ENCODE measurements at places on chromosomes 2 and 18.

GRCh38 chr2:134745023-134745422, 26.2 kb upstream of the TMEM163 start:
- no peak for DNase-seq

DNA sequence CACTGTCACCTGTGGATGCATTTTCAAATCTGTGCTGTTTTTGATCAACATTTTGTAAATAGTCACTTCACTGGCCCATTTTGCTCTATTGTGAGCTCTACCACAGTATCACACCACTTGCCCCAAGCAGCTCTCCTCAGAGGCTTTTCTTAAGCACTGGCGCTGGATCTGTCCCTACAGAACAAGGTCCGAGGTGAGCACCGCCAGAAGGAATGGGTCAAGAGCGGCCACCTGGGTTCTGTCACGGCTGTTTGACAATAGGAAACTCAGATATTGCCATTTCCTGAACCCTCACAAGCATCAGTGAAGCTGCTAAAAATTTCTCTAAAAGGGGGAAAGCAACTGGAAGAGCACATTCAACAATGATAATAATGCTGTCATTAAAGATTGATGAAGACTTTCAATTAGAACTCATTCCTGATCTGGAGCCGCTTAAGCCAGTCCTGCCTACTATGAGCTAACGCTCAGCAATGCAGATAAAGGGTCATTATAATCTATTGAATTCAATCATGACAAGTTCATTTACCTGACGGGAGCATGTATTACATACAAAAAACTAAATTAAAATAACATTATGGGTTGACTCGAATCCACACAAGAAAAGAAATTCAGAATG, 514.0 kb downstream of the GALR1 start:
- no peak for DNase-seq

DNA sequence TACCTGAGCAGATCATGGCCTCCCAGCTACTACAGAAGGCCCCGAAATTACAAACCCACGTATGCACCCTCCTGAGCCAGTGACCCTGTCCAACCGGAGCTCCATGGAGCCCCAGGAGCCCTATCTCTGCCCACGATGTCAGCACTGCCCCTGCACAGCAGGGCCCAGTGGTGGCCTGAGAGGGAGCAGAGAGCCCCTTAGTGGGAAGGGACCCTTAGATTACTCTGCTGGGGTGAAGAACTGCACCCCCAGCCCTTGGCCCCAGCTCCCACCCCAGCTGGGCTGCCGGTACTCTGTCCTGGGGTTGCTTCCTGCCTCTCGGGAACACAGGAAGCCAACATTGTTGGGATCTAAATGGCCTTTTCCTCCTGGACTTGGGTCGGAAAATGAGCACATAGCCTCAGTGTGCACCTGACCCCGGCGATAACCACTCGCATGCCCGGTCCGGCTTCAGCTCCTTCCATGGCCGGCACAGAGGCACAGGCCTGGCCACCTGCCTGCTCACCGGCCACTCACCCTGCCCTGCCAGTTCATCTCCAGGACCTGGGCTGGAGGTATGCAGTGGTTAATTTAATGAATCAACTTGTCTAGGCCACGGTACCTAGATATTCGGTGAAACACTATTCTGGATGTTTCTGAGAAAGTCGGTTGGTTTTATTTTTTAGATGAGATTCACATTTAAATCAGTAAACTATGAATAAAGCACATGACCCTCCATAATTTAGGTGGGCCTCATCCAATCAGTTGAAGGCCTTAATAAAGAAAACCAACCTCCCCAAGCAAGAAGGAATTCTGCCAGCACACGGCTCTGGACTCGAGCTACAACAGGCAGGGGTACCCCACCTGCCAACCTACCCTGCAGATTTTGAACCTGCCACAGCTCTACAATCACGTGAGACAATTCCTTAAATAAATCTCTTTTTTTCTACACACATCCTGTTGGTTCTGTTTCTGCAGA, 19.2 kb downstream of the TNS1 start:
- DNase-seq: no peak

- no peak for DNase-seq
Observed at GRCh38 chr18:63763831-63764600, 11.2 kb upstream of the SERPINB7 start.

- no peak for DNase-seq
Observed at GRCh38 chr18:8283891-8284585, 325.2 kb upstream of the RAB12 start.

DNA sequence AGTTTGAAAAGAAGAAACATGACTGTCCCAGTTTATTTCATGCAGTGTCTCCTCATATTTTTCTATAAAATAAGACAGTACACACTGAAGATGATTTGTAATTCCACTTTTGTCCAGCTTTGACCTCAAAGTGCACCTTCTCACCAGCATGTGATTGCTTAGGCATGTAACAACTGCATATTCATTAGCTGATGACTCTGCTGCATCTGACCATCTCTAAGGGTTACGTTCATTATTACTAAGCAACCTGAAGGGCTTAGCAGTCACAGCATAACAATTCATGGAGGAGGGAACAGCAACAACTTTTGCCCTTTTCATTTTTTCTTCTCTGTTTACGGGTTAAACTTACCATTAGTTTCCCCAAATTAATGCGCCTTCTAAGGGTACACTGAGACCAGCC, 330.6 kb upstream of the PIK3C3 start:
- DNase-seq: no peak

DNA sequence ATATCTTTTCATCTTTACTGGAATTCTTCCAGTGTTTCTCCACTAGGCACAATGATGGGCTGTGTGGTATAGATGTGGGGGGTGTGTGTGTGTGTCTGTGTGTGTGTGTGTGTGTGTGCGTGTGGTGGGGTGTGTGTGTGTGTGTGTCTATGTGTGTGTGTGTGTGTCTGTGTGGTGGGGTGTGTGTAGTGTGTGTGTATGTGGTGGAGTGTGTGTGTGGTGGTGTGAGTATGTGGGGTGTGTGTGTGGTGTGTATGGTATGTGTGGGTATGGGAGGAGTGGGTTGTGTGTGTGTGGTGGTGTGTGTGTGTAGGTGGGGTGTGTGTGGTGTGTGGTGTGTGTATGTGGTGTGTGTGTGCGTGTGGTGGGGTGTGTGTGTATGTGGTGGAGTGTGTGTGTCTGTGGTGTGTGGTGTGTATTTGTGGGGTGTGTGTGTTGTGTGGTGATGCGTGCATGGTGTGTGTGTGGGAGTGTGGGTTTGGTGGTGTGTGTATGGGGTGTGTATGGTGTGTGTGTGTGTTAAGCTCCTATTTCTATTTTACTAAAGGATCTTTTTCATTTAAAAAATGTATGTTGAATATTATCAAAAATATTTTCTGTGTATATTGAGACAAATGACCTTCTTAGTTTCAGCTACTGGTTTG, 84.2 kb downstream of the IRS1 start:
- no peak for DNase-seq

GRCh38 chr18:23953984-23954383, 60.6 kb upstream of the TTC39C start:
- DNase-seq: no peak

- DNase-seq: no peak
Observed at GRCh38 chr2:228469721-228470120, 288.2 kb upstream of the SPHKAP start.

DNA sequence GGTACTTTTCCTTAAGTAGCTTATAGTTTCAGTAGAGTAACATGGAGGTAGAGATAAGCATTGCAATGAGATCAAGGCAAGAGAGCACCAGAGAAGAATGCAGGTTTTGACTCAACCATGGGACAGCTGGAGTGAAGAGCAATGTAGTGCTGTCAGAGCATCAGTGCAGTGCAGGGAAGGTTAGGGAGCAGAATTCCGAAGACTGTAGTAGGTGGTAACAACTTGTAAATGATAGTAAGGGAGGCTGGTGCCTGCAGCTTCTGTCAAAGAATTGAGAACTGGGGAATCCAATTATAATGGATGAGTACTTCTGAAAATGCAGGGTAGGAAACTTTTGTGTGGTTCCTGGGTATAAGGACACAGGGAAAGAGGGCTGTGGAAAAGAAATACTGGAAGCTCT, 183.2 kb downstream of the KCNS3 start:
- DNase-seq: no peak

- no peak for DNase-seq
Observed at GRCh38 chr2:229202646-229203045, 68.4 kb downstream of the PID1 start.

DNA sequence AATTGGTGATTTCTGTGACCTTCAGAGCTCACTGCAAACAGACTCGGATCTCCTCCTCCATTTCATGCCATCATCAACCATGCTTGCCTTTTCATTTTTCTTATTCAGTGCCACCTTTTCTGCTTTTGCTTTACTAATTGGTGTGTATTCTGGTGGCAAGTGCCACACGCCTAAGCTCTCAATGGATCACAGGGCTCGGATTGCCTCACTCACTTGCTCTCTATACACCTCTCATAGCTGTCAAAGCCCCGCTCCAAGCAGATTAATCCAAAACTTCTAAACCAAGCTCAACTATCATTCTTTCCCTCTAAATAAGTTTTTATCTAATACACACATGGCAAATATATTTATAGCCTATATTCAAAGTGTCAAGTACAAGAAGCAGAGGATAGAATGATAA, 86.4 kb downstream of the PLEKHM3 start:
- no peak for DNase-seq

DNA sequence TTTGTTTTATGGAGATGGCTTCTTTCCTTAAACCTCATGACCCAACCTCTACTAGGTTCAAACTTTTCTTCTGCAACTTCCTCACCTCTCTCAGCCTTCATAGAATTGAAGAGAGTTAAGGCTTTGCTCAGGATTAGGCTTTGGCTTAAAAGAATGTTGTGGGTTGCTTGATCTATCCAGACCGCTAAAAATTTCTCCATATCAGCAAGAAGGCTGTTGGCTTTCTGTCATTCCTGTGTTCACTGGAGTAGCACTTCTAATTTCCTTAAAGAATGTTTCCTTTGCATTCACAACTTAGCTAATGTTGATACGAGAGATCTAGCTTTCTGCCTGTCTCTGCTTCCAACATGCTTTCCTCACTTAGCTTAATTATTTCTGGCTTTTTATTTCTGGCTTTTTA, 58.1 kb upstream of the KYNU start:
- no peak for DNase-seq

- no peak for DNase-seq
Observed at GRCh38 chr2:231621051-231621879, 28.6 kb downstream of the TEX44 start.

DNA sequence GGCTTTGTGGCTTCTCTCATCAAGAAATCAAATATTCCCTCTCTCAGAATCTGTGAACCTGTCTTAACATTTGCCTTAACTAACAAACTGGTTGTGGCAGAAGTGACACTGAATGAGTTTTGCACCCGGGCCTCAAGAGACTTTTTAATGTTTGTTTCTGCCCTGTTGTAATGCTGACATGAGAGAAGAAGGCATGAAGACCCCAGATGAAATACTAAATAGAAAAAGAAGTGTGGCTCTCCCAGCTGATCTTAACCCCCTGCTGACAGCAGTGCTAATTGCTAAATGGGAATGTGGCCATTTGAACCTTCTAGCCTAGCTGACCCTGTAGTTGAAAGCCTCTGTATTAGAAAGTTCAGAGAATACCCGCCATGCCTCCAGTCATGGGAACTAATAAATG, 261.2 kb downstream of the CTNNA2 start:
- DNase-seq: no peak

GRCh38 chr2:30798536-30798991, 8.7 kb downstream of the CAPN13 start:
- DNase-seq: no peak

- DNase-seq: no peak
Observed at GRCh38 chr2:147026664-147027295, 818.0 kb upstream of the ACVR2A start.

DNA sequence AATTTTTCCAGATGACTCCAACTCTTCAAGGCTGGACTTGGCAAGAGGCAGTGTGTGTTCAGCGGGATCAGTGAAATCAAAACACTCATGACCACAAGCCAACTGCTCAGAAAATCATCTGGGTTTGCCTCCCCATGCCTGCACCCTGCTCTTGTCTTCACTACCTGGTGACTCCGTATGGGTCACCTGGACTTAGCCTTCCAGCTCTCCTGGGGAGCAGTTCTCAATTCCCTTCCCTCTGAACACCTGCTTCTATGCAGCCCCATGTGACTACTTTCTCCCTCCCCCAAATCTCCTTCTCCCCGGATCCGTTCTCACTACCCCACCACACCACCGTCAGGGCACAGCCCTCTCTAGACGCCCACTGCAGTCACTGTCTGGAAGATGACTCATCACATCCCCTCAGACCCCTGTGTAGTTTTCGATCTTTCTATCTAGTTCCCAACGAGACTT, 130.2 kb upstream of the ID2 start:
- no peak for DNase-seq

GRCh38 chr2:46559261-46559660, 79.9 kb downstream of the TMEM247 start:
- DNase-seq: no peak

GRCh38 chr2:229675569-229675968, 38.8 kb downstream of the DNER start:
- DNase-seq: no peak

DNA sequence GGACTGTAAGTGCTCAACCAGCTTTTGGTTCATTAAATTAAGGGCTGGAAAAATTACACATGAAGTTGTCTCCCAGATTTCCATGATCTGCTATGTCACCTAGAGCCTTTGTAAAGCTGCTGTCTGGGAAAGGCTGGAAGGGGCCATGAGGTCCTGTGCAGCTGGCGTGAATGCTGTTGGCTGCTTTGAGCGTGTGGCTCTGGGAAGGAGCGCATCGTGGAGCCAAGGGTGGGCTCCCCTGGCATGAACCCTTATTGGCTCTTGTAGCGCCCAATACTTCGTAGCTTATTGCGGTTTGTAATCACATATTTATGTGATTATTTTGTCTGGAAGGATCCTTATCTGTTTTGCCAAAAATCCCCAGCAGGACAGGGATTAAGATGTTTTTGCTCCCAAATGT, 70.5 kb upstream of the LMAN1 start:
- DNase-seq: no peak

GRCh38 chr18:59075923-59076322, 63.8 kb upstream of the SEC11C start:
- no peak for DNase-seq
